Neural progenitor cell (in vitro differentiated cells): ENCODE measurements at places on chromosomes 13 and 19.

DNA sequence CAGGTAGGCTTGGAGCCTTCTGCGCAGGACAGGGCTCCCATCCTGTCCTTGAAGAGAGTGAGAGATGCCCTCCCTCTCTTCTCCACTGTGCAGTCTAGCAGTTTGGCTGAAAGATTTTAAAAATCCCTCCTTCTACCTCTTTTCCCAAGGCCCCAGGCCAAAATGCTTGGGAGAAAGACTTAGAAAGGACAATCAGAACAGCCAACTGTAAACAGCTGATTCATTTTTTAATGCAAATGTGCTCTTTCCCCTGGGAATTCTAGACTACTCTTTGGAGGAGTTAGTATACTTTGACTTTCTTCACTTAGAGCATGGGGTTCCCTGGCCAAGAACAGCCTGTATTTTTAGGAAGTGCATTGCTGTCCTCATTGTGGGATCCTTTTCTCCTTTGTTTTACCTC lies 398.9 kb downstream of the GPC6 start:
- DNase-seq, result no peak

- DNase-seq, result no peak
Measured at GRCh38 chr19:13025819-13026456, 30.7 kb downstream of the NFIX start.

- no peak for DNase-seq
Measured at GRCh38 chr13:33845572-33846302, 27.8 kb downstream of the RFC3 start.

- no peak for DNase-seq
Measured at GRCh38 chr13:103157434-103158145, 91.4 kb upstream of the SLC10A2 start.

DNA sequence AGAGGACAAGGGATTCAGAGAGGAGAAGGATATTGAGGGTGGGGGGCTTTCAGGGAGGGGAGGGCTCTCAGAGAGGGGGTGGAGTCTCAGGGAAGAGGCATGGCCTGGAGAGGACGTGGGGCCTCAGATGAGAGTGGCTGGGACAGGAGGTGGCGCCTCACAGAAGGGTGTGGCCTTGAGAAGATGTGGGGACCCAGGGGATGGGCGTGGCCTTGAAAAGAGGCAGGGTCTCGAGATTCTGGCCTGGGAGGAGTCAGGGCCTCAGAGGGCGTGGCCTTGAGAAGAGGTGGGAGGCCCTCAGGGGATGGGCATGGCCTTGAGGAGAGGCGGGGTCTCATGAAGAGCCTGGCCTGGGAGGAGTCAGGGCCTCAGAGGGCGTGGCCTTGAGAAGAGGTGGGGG lies 23.7 kb upstream of the TNFSF14 start:
- no peak for DNase-seq

GRCh38 chr19:11192957-11193939 lies 4.1 kb downstream of the KANK2 start:
- DNase-seq, result no peak

DNA sequence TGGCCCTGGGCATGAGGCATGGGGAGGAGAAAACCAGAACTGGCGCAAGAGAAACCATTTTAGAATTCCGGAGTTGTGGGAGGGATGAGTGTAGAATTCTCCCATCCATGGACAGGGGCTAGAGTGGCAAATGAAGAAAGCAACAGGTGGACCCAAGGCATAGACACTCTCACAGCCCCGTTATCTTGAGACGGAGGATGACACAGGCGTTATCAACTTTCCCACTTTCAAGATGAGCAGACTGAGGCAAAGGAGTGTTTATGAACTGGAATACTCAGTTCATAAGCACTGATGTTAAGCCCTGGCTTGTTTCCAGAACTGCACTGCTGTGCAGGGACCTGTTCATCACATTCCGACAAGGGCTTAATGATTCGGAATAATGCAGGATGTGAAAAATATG lies 1.1 kb upstream of the GTF3A start:
- DNase-seq, result no peak

GRCh38 chr13:75934889-75935288 lies 298.8 kb downstream of the LMO7 start:
- DNase-seq, result no peak

- no peak for DNase-seq
Measured at GRCh38 chr13:93674337-93674755, 447.7 kb downstream of the GPC6 start.

DNA sequence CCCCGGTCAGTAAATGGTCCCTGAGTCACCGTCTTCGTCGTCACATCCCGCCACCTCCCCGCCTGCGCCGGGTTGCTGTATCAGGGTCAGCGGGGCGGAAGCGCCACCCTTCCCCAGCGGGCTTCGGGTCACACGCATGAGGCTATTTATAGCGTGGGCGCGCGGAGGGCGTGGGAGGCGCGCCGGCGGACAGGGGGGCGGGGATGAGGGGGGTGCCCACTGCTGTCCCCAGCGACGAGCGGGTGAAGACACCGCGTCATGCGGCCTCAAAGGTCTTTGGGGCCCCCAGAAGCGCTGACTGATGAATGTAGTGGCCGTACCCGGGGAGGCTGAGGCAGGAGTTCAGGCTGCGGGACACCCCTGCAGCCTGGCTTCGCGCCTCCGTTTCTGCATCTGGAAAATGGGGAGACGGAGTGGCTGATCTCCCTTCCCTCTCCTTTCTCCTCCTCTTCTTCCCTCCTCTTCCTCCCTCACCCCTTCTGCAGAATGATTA lies 7.9 kb downstream of the UNC13A start:
- peak; percentile 67 for DNase-seq

GRCh38 chr19:38845374-38846024 lies 4.3 kb downstream of the HNRNPL start:
- DNase-seq, result no peak

DNA sequence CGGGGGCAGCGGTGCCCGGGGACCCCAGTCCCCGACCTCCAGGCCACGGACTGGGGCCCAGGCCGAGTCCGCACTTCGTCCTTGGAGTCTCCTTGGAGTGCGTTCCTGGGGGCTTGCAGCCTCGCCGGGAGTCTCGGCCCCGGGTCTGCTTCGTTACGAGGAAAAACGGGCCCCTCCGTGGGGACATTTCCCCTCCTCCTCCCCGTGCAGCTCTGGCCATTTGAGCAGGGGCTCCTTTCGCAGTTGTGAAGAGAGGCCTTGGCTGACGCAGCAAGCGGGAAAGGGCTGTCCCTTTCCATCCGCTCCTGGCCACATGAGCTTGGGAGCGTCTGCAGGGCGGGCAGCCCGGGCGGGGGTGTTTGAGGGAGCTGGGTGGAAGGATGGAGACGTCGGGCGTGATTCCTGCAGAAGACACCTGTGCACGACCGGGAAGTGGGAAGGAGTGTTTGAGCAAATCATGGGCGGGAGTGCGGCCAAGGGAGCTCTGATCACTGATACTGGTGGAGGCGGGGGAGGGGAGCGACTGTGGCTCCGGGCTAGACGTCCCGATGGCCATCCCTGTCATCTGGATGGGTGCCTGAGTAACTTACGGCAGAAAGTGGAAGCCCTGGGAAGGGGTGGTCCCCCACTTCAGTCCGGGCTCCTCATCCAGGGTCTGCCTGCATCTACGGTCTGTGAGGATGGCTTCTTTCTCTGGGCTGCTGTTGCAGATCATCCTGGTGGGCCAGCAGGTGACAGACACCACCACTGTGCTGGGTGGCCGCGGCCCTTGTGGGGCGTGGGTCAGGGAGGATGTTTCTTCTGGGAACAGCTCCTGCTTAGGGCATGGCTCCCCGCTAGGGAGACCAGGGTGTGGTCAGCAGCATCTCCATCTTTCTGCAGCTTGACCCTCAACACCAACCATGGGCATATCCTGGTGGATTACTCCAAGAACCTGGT lies 736 bp downstream of the GPI start:
- peak; percentile 57 for DNase-seq

DNA sequence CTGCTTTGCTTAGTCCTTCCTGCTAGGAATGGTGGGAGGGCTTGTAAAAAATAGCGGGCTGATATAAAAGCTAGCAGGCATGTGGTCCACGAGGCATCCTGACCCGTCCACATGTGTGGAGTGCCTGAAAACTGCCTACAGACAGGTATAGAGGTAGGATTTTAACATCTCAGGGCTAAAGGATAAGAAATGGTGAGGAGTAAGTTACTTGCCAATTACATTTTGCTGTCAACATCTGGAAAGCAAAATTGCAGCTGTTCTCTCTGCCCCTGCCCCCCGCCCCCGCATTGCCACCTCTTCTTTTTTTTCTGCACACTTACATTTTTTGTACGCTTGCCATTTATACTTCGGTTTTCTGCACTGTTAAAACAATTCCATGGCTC lies 21.0 kb downstream of the NFIX start:
- DNase-seq, result no peak

- no peak for DNase-seq
Measured at GRCh38 chr13:111178402-111178801, 63.3 kb downstream of the ARHGEF7 start.

DNA sequence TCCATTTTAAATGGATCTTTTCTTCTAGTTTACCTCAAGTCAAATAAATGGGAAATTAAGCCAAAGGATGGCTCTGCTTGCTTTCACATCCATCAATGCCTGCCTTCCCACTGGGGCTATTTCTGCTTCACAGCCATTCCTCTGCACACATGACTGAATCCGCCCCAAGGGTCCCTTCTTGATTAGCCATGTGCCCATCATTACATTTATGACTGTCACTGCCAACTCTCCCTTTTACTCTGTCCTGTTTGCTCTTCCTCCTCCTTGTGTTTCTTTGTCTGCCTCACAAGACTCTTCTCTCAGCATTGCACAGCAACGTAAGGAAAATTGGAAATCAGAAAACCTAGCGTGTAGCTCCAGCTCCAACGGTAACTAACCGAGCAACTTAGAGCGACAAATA lies 410.2 kb downstream of the TBC1D4 start:
- no peak for DNase-seq

DNA sequence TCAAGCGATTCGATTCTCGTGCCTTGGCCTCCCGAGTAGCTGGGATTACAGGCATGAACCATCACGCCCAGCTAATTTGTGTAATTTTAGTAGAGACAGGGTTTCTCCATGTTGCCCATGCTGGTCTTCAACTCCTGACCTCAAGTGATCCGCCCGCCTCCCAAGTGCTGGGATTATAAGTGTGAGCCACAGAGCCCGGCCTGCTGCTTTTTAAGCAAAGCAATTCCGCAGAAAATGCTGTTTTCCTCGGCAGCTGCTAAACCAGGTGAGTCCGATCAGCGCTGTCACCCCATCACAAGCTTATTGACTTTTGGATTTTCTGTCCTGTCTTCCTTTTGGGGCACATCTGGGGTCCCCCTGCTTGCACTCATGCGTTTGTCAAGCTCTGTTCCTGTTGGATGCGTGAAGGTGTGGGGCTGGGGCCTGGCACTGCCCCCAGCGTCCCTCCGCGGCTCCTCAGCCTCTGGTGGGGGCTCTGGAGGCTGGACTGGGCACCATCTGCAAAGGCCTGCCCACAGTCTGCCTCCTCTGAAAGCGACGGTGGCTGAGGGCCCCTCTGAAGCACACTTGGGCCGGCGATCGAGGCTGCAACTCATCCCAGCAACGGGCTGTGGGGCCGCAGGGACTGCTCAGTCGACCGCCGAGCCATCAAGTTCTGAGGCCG lies 25.7 kb downstream of the CEBPG start:
- no peak for DNase-seq

DNA sequence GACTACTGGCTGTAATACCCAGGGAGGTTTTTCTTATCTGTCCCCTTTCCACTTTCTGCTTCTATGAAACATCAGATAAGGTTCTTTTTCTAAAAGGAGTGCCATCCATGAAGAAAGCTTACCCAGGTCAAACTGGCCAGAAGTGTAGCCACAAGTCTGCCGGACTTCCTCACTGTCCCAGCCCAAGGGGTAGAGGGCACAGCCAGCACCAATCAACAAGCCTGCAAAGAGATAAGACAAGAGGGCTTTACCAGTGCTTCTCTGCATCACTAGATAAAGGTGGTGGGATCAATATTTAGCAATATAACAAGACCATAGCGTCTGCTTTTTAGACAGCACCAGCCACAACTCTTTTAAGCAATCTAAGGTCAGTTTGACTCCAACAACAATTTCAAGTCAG lies 224.7 kb downstream of the LHFPL6 start:
- no peak for DNase-seq

DNA sequence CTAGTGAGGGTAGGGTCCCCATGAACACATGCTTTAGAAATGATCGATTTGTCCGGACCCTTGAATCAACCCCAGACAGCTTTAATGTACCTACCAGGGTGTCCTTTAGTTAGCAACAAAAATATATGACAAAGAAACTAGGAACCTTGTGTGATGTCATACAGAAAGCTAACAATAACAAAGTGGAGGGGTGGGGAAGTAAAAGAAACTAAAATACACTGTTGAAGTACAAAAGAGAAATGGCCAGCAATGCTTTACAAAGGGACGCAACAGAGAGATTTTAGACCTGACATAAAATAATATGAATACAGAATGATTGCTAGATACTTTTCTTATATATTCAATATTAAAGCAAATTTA lies 40.0 kb downstream of the DZIP1 start:
- DNase-seq, result no peak

DNA sequence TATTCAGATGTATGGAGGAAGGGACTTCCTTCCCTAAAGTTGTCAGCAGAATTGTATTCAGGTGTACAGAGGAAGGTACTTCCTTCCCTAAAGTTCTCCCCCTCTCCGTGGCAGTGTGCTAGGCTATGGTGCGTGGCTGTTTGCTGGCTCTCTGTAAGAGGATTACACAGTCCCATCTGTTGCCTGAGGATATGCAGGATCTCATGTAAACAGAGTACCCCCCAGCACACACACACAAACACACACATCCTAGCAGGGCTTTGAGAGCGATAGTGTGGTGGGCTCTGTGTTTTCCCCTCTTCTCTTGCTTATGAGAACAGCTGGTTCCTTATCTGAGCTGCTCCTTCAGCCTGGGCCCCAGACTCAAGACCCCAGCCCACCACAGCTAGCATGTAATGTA lies 10.3 kb downstream of the NEK5 start:
- DNase-seq, result peak; percentile 8

GRCh38 chr13:52053460-52053859 lies 29.0 kb downstream of the UTP14C start:
- DNase-seq, result no peak

DNA sequence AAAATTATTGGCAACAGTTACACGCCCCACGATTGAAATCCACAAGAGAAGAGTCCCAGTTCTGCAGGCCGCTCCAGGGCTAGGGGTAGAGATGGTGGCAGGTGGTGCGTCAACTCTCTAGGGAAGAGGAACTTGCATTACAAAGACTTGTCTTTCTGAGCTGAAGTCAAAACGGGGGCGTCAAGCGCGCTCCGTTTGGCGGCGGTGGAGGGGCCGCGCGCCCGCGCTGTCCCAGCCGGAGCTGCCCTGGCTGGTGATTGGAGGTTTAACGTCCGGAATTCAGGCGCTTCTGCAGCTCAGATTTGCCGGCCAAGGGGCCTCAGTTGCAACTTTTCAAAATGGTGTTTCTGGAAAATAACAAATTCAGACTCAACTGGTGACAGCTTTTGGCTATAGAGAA lies 38.9 kb downstream of the SOX1 start:
- peak; percentile 78 for DNase-seq

- no peak for DNase-seq
Measured at GRCh38 chr19:10421240-10422045, 1.1 kb downstream of the PDE4A start.

GRCh38 chr13:96817336-96817941 lies 176.8 kb downstream of the OXGR1 start:
- DNase-seq, result peak; percentile 55

DNA sequence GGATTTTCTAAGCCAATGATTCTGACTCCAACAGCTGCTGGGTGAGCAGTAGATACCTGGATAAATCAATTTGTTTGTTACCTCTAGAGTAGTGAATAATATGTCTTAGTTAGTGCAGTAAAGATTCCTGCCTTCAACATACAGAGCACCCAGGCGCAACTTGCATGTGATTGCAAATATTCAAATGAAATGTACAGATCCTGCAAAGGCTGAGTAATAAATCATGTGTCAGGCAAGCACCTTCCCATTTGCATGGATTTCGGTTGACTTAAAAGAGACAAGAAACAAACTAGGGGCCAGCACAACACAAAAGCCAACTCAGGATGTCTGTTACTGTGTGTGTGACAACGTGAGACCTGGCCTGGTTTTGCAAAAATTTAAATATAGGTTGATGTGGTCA lies 79.7 kb downstream of the TNFSF11 start:
- no peak for DNase-seq
